Stimulated activated CD4-positive, alpha-beta T cell treated with anti-CD3 and anti-CD28 coated beads, Interleukin-1b, Interleukin-23, amount 100 ng/mL, for 1 hour (primary cell): ENCODE measurements at places on chromosomes 13 and 19.

DNA sequence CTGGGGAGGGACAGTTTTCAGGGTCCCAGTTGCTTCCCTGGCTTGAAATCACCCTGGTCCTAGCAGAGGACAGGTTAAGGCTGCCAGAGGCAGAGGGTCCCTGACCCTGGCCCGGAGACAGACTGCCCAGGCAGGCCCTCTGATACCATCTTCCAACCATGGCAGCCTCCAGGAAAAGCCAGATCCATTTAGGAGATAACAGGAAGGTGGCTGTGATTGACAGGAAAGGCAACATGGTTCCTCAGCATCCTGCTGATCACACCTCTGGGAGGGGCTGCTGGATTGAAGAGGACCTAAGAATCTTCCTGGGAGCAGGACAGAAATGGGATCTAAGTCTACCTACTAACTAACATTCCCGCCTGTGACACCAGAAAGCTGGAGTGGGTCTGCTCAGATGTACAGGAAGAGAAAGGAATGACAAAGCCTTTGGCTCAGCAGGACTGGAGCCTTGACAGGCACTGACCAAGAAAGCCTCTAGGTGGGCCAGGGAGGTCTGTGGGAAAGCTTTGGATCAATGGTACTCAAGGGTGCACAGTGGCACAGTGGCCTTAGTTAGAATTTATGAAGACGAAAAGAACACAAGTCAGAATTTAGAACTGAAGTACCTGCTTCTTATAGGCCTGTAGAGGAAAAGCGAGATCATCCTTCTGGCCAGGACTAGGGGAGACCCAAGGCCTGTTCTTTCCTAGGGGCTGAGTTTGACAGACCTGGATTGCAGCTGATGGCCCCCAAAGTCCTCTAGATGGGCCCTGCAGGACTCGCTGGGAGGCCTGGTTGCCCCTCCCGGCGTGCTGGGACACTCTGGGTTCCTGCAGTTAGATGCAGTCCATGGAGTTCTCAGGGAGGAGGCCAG lies 2.3 kb upstream of the PRKACA start:
- no peak for DNase-seq

DNA sequence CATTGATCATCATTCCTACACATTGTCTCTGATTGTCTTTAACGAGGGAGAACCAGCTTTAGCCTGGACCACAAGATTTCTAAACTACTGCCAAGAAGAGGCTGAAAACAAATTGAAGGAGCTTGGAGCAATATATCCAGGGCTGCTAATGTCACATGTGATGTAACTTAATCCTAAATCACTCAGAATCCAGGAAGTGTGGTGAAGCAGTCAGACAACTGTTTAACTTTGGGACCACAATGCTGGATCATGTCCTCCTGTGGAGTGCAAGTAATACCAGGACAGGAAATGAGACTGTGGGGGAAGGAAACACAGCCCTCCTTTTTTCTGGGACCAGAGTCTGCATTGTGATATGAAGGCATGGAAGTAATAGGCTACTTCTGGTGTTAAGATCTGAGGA lies 430.2 kb downstream of the KCTD12 start:
- DNase-seq = no peak

GRCh38 chr13:95920485-95920884 lies 132.7 kb downstream of the UGGT2 start:
- DNase-seq = no peak

DNA sequence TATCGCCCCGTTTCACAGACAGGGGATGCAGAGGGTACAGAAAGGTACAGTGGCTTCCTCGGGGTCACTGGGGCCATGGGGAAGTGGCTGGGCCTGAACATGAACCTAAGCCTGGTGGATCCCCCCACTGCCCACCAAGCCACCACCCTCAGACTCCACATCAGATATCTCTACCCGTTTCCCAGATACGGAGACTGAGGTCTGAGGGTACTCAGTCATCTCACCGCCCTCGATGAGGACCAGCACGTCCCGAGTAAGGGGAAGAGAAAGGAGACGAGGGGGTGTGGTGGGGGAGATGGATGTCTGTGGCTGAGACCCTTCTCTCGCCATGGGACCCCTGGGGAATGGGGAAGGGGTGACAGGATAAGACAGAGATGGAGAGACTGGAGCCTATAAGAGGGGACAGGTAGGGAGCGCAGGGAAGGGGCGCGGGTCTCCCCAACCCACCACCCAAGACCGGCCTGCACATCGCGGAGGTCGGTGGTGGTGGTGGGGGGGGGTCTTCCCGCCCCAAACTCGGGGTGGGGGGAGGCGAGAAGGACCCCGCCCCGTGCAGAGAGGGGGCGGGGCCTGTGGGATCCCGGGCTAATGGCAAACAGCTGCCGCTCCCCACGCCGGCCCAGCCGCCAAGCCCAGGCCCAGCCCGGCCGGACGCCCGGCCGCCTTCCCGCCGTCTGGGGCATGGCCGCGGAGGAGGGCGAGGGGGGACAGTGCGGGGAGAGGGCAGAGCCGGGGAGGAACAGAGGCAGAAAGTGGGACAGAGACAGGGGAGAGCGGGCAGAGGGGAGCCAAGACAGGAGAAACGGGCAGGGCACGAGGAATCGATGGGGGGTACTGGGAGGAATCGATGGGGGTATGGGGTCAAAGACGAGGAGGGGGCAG lies 698 bp downstream of the KANK2 start:
- no peak for DNase-seq

DNA sequence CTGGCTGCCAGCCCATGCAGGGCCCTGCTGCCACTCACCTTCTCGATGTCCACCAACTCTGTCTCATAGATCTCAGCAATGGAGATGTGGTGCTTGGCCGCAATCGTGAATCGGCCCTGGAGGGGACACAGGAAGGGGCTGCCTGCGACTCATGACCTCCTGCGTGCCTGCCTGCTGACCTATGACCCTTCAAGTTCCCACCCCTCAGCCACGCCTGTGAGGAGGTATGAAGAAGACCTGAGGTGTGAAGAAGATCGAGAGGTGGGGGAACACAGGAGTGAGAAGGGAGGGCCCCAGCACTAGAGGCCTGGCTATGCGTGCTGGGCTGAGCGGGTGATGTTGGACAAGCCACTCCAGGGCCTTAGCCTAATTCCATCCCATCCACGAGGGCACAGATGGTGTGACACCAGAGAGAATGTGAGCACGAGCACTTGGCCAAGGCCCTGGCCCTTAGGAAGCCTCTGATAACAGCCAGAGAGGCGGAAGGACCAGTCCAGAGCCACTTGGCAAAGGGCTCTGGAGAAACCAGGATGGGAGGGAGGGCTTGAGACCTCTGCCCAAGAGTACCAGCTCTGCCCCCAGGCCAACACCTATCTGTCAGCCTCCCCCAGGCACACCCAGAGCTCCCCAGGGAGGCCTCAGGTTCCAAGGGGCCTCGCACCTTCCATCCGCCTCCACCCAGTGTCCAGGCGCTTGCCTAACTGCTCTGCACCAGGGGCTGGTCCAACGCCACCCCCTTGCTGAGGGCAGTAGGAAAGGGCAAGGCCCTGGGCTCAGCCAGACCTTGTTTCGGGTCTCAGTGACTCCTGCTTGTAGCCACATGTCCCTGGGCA lies 9.6 kb upstream of the KPTN start:
- DNase-seq = no peak

- no peak for DNase-seq
Observed at GRCh38 chr19:806815-807421, 9.7 kb downstream of the PTBP1 start.

DNA sequence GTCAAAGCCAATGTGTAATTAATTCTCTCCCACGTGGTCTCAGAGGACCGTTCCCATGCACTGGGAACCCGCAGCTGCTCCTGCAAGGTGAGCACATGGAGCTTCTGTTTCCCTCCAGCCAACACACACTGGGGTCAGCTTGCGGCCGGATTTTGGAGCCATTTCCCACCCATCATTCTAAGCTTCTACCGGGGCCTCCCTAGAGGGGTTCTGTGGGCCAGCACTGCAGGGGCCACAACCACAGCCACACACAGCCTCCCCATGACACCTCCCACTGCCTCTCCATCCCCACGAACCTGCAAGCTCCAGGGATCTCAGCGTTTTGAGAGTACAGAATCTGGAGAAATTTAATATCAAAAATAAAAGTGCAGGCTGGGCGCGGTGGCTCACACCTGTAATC lies 120.7 kb upstream of the SOX1 start:
- no peak for DNase-seq

GRCh38 chr13:73984201-73984600 lies 150.0 kb downstream of the KLF12 start:
- DNase-seq = no peak

GRCh38 chr13:49256841-49257240 lies 9.1 kb downstream of the CDADC1 start:
- DNase-seq = no peak

GRCh38 chr13:107387525-107387924 lies 819.6 kb upstream of the ARGLU1 start:
- DNase-seq = no peak

GRCh38 chr19:16825312-16826052 lies 3.7 kb upstream of the SIN3B start:
- DNase-seq = no peak

- DNase-seq = no peak
Observed at GRCh38 chr13:98253526-98253925, 76.5 kb upstream of the RNF113B start.

DNA sequence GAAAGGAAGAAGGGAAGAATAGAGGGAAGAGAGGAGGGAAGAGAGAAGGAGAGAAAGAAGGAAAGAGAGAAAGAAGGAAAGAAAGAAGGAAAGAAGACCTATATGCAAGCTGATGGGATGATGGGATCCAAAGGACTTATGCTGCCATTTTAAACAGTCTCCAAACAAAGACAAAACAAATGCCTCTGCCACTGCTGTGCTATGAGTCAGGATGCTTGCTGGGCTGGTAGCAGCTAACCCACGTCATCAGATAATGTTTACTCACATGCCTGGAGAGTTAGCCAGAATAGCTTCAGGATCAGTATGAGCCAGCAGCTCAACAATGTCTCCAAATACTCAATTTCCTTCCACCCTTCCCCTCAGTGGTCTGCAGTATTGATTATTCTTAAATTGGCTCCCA lies 12.0 kb upstream of the ZNF274 start:
- DNase-seq = no peak

DNA sequence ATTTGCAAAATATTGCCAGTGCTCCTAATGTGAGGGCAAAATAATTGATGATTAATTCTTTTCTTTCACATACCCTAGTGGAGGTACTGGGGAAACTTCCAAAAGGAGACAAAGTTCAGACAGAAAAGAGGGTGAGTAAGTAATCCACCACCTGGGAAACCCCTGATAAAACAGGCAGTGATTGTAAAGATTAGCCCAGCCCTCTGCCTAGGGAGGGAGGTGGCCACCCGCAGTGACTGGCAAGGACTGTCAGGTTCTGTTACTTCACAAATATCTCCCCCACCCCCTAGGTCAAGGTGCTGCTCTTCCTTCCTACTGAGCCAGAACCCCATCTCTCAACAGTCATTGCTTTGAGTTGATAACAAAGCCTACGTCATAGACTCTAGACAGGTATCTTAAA lies 239.7 kb downstream of the DNAJC15 start:
- no peak for DNase-seq

- no peak for DNase-seq
Observed at GRCh38 chr19:36771261-36772231, 1.1 kb downstream of the ZNF850 start.

- DNase-seq = no peak
Observed at GRCh38 chr19:13056052-13056660, 46.5 kb downstream of the LYL1 start.

- no peak for DNase-seq
Observed at GRCh38 chr13:65650321-65650720, 1579.8 kb downstream of the PCDH9 start.

DNA sequence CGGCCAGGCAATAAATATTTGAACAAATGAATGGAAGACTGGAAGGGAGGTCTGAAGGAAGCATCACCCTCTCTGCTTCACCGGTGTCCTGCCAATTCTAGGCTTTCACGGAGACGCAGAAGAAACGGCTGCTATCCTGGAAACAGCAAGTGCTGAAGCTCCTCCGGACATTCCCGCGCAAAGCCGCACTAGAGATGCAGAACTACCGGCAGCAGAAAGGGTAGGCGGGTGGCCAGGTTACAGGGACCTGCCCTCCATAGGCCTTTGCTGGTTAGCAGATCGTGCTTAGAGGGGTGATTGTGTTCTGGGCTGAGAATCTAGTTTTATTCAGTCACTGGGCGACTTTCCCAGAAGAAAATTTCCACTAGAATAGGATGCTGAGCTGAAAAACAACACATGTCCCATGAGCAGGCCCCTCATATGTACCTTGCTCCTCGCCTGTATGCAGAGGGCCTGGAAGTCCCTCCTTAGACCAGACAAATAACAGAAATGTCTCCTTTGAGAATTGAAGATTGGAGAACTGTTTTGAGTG lies 11.0 kb downstream of the PAF1 start:
- DNase-seq = no peak

- DNase-seq = no peak
Observed at GRCh38 chr13:38473305-38473704, 123.7 kb downstream of the UFM1 start.

DNA sequence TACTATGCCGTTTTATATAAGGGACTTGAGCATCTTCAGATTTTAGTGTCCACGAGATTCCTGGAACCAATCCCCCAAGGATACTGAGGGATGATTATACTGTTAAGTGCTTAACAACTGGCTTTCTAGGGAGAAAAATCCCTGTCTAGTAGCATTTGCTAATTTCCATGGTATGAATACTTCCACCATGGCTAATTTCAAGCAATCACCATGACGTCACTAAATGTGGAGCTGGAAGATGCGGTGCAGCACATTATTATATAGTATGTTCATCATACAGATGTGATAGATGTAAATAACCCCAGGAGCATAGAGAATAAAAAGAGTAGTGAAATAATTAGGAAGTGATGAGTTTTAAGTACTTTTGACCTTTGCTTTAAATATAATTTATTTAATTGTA lies 72.7 kb downstream of the SIAH3 start:
- DNase-seq = no peak

- DNase-seq = no peak
Observed at GRCh38 chr13:60120617-60121336, 43.0 kb downstream of the DIAPH3 start.

- DNase-seq = no peak
Observed at GRCh38 chr19:40143612-40144011, 47.6 kb upstream of the MAP3K10 start.
